ENCODE measurements at places on chromosomes 13 and 19. TPM values are rescaled to one million over a fixed set of nuclear protein-coding genes. Genes with fewer than 3 reads are reported as not detected.
A peak's percentile ranks its signal among the peaks of the same experiment; 100 is the strongest.

SSC5D gene
- 0.19 TPM for total RNA-seq

GRCh38 chr19:46890423-46891170 lies 29.8 kb downstream of the ARHGAP35 start:
- DNase-seq = no peak

ZNF555 gene
- 9.7 TPM for total RNA-seq

DNA sequence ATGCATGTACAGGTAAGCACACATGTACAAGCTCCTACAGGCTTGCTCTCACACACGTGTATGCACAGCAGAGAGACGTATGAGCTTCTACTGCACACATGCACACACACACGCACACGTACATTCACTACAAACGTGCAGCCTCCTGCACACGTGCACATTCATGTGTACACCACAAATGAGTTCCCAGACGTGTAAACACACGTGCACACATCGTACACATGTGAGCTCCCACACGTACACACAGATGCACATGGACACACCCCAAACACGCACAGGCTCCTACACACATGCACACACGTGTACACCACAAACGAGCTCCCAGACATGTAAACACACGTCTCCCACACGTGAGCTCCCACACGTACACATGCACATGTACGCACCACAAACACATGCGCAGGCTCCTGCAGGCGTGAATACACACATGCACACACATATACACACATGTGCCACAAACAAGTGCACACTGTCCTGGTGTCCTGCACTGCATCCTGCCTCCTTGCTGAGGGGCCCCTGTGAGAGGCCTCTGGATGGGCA lies 83.7 kb upstream of the MCF2L start:
- no peak for DNase-seq

C19orf18 gene
- not detected for total RNA-seq

IZUMO2 gene
- total RNA-seq = not detected

DNA sequence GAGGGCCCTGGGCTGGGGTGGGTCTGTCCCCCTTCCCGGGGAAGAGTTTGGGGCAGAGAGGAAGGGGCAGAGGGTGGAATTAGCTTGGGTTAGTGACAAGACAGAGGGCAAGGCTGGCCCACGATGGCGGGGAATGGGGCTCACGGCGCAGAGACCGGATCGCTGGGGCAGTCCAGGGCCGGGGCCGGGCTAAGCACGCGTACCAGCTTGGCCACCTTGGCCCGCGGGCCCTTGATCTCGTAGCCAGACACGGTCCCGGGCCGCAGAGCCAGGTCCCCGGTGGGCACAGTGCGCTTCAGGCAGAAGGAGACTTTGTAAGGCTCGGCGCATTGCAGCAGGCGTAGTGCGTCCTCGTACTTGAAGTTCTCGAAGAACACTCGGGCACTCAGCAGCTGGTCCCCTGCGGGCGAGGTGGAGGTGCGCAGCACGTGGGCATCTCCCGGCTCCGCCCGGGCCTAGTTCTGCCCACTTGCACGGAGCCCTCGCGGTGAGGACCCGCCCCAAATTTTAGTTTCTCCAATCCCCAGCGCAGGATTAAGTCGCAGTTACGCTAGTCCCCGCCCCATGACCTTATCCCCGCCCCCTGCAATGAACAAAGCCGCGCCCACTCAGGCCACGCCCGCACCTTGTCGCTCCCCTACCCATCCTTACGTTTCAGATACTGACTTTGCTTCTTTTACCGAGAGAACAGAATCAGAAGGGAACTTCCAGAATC lies 8.6 kb upstream of the HIPK4 start:
- peak; percentile 51 for DNase-seq

LGALS14 gene
- not detected for total RNA-seq

ZNF540 gene
- 0.17 TPM for total RNA-seq

GRCh38 chr13:113432506-113433270 lies 20.6 kb downstream of the ADPRHL1 start:
- no peak for DNase-seq

DHDH gene
- total RNA-seq = not detected

DNA sequence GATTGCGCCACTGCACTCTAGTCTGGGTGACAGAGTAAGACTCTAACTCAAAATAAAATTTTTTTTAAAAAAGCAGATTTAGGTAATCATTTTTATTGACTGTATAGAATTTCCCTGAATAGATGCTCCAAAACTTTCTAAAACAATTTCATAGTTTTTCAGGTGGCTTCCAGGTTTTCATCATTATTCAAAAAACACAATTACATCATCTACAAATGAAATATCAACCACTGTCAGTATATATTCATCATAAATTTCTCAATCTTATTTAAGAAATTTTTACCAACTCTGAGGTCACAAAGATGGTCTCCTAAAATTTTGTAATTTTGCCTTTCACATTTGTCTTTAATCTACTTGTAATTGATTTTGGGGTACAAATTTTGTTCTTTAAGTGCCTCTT lies 48.1 kb downstream of the ZC3H13 start:
- DNase-seq = no peak

ZNF560 gene
- 0.14 TPM for total RNA-seq

CC2D1A gene
- 6.8 TPM for total RNA-seq

DNA sequence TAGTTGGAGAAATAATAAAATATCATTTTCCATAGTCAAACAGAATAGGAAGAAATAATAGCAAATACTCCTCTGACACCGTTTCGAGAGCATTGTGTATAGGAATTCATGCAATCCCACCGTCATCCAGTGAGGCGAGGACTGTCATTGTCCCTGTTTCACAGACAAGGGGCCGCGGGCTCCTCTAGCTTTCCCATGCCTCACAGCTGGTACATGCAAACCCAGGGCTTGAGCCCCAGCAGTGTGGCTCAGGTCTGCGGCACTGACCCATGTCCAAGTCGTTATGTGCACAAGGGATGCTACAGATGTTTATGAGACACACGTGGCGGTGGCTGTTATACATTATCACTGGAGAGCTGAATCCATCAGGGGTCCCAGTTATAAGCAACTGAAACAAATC lies 18.5 kb upstream of the ATP11A start:
- no peak for DNase-seq

GRCh38 chr13:89554801-89555200 lies 1792.7 kb upstream of the MIR17HG start:
- DNase-seq = no peak

GRCh38 chr13:110869805-110870706 lies 44.8 kb downstream of the ANKRD10 start:
- peak; percentile 100 for DNase-seq

All from dermis blood vessel endothelial cell (primary cell).